Activated effector memory CD4-positive, alpha-beta T cell treated with Interleukin-2 at 50 U/mL for 16 hours (primary cell): ENCODE measurements at places on chromosomes 2 and 18.
A peak's percentile ranks its signal among the peaks of the same experiment; 100 is the strongest.

- no peak for DNase-seq
These were observed at the start of gene ERICH2 for GRCh38 chr2:170770008-170770605. TSS of gene ERICH2 (plus strand) at chr2:170770378. CDS start at chr2:170770682, 304 bp downstream.

GRCh38 chr2:136497709-136498108, 267.6 kb upstream of the THSD7B start:
- DNase-seq, result no peak

DNA sequence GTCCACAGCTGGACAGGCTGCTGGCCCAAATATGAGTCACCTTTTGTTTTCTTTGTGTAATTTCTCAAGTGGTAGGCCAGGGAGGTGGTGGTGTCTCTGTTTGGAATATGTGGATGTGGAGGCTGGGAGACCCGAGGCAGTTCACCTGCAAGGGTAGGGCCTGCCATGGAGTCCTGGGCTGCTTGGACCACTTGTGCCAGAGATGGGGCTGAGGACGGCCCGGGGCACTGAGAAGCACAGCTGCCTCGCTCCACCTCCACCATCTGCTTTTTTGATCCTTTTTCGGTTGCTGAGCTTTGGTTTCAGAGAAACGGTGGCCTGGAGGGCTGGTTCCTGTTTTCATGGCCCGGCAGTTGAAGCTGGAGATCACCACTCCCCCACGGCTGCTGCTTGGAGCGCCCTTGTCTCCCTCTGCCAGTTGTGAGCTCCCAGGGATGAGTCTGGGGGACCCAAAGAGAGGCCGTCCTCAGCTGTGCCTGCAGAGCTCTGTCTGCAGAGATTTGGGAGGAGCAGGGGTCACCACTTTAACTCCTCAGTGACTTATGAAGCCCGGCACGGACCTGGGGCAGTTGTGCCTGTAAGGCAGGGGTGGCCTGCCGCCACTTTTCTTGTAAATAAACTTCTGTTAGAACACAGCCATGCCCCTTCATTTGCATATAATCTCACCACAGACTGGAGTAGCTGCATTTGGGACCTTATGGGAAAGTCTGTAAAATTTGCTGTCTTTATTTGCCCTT, 67.6 kb upstream of the MCFD2 start:
- no peak for DNase-seq

- DNase-seq, result no peak
These were observed 805.2 kb downstream of the SLC4A3 start for GRCh38 chr2:220432645-220433044.

DNA sequence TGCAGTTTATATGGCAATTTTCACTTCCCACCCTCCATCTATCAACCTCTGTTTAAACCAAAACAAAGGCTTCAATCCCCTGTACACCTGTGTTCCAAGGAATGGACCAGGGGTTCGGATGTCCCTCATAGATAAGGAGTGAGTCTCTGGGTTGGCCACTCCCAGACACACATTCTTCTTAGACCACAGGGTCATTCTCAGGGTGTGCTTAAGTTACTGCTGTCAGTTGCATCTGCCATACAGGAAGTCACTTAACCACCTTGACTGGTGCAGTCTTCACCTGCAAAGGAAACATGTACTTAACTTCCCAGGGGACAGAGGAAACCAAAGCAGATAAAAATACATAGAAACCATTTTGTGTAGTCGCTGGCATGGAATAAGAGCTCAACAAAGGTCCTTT, 151.0 kb upstream of the NDUFV2 start:
- DNase-seq, result no peak

- DNase-seq, result no peak
These were observed 36.7 kb downstream of the VIT start for GRCh38 chr2:36733215-36733614.

GRCh38 chr18:48540251-48541025, 1.6 kb downstream of the CTIF start:
- peak; percentile 27 for DNase-seq

- DNase-seq, result no peak
These were observed 2.7 kb upstream of the NMI start for GRCh38 chr2:151292141-151292540.

GRCh38 chr18:2515171-2515787, 56.0 kb downstream of the METTL4 start:
- no peak for DNase-seq

DNA sequence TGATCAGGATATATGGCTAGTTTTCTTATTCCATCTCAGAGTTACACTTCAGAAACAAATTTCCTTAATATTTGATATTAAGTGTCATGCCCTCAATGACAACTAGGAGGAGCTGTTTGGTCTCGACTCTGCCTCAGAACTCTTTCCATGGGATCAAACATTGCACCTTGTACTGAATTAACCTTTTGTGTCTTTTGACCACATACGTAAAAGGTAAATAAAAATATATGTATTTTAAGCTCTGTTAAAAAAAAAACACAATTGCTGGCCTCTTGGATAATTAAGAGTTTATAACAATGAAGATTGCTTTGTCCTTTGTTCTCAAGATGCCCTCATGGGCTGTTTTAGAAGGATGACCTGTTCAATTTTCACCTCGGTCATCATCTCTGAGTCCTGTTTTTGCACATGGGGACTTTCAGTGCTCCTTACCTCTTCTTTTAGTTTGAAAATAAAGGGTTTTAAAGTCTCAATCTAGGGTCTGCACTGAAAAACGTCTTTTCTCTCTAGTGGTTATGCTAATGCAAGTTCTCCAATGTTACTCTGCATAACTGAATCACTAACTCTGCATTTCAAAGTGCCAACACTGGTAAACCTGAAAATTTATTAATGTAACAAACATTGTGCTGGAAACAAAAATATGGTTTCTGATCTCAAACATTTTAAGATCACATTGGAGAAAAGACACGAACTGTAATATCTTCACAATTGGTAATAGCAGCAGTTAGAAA, 18.8 kb upstream of the FN1 start:
- no peak for DNase-seq

GRCh38 chr2:29731948-29732347, 189.4 kb downstream of the ALK start:
- no peak for DNase-seq

DNA sequence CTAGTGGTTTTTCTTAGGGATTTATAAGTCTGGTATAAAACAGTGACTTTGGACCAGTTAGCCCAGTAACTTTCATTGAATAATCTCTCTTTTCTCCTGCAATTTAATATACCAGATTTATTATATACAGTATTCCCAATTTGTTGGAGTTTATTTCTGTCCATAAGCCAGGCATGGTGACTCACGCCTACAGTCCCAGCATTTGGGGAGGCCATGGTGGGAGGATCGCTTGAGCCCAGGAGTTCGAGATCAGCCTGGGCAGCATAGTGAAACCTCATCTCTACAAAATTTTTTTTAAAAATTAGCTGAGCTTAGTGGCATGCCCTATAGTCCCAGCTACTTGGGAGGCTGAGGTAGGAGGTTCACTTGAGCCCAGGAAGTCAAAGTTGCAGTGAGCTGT, 26.7 kb downstream of the CNNM4 start:
- no peak for DNase-seq

- DNase-seq, result no peak
These were observed 356.8 kb upstream of the ST6GAL2 start for GRCh38 chr2:107242811-107243210.

- no peak for DNase-seq
These were observed 185.7 kb downstream of the TPGS2 start for GRCh38 chr18:36643061-36643460.

DNA sequence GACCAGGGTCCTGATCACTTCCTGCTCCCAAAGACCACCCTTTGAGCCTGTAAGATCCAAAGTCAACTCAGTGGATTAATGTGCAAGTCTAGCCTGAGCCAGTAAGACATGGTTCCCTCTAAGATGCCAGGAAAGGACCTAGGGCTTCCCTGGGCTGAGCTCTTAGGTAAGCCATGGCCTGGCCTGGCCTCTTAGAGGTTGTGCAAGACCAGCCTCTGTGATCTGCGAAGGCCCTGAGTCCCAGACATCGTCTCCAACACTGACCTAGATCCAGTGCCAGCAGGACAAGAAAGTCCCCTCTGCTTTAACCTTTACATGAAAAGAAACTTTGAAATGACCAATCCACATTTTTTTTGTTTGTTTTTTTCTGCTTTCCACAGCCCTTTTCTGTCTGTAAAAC, 73.6 kb upstream of the CYP1B1 start:
- no peak for DNase-seq

DNA sequence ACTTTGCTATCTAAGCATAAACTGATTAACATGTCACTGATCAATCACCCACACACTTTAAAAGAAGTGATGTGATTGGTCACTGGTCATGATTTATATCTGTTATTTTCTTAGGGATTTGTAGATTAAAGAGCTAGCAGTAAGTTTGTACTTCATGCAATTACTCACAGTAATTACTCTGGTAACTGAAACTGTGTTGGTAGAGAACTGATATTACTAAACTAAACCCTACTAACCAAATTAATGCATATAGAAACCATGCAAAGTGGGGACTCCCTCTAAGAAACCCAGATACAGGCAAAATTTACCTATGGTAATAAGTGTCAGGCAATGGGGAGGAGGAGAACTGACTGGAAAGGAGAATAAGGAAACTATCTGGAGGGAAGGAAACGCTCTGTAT, 44.8 kb upstream of the C2orf15 start:
- no peak for DNase-seq

GRCh38 chr2:54658564-54659071, 64.8 kb upstream of the EML6 start:
- DNase-seq, result no peak

- DNase-seq, result no peak
These were observed 16.0 kb upstream of the LINC00305 start for GRCh38 chr18:64164883-64165282.

- no peak for DNase-seq
These were observed 28.0 kb downstream of the ANKRD29 start for GRCh38 chr18:23634692-23635091.

- DNase-seq, result no peak
These were observed at the start of gene EN1 for GRCh38 chr2:118846953-118847761. TSS of gene EN1 (minus strand) at chr2:118847648. CDS start at chr2:118847167, 481 bp downstream.

- DNase-seq, result no peak
These were observed 258.9 kb upstream of the APCDD1 start for GRCh38 chr18:10195529-10195928.

- no peak for DNase-seq
These were observed 257.6 kb downstream of the CYP26B1 start for GRCh38 chr2:71889759-71890684.

DNA sequence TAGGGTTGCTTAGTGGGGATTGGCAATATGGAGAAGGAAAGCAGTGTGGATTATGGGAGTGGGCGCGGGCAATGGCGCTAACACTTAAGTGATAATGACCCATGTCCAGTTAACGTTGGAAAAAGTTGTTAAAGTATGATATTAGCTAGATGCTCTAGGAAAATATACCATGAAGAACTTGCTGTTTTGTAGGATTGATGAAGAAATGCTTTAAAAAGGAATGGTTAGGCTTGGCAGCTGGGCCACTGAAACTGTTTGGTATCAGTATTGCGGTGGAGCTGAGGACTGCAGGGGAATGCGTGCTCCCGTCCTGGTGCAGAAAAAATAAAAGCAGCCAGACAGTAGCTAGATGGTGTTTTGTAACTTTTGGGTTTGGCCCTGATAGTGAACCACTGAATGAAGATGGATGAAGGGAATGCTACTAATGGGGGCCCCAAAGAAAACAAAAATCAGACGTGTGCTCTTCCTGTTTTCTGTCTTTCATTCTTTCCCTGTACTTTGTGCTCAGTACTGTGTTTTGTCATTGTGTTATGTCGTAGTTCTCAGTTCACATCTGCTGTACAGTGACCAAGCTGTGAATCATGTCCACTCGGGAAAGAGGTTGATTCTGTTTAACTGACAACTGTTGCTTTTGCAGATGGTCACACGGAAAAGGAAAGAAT, 999 bp downstream of the INSIG2 start:
- no peak for DNase-seq

GRCh38 chr2:149353421-149353820, 23.0 kb downstream of the LYPD6 start:
- DNase-seq, result no peak

DNA sequence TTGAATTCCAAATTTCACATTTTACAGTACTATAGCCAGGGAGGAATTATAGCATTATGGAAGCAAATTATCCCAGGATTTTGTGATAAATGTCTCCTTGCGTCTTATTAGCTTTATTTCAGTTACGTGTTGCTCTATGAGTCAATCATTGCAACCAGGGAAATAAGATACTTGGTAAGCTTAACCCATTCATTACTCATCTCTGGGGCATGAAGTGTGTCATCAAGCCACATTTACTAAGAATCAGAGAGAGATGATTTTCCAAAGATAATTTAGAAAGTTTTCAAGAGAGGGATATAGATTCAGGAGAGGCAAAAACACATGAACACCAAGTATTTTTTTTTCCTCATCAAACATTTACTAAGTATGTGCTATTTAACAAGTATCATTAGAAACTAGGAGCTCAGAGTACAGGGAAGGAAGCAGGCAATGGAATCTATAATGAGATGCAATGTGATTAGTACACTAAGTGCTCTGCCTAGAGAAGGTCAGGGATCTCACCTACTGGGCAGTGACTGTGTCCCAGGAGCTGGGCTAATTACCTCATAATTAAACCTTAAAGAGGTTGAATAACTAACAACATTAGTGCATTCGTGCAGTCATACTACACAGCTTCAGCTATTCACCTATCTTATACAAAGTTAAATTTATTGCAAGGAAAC, 217.8 kb upstream of the NXPH2 start:
- no peak for DNase-seq

- no peak for DNase-seq
These were observed 618.8 kb upstream of the NRXN1 start for GRCh38 chr2:51650769-51651168.

GRCh38 chr2:233572468-233572867, 5.9 kb upstream of the USP40 start:
- no peak for DNase-seq

GRCh38 chr18:3015204-3015592, 2.3 kb upstream of the LPIN2 start:
- DNase-seq, result no peak

DNA sequence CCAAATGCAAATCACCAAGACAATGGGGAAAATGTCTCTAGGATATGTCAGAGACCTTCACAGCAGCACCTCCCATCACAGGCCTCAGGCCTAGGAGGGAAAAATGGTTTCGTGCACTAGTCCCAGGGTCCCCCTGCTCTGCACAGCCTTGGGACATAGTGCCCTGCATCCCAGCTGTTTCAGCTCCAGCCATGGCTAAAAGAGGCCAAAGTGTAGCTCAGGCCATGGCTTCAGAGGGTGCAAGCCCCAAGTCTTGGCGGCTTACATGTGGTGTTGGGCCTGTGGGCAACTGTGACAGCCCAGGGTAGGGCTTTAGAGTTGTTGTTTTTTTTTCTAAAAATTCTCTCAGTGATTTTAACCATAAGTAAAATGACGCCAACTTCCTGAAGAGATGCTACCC, 25.5 kb upstream of the SOCS6 start:
- DNase-seq, result no peak

GRCh38 chr2:28993206-28993960, 12.3 kb downstream of the TOGARAM2 start:
- DNase-seq, result no peak
